CD14-positive monocyte (primary cell): ENCODE measurements at places on chromosomes 7 and 10. TPM values are rescaled to one million over a fixed set of nuclear protein-coding genes. Genes with fewer than 3 reads are reported as not detected.
A peak's percentile ranks its signal among the peaks of the same experiment; 100 is the strongest.

DNA sequence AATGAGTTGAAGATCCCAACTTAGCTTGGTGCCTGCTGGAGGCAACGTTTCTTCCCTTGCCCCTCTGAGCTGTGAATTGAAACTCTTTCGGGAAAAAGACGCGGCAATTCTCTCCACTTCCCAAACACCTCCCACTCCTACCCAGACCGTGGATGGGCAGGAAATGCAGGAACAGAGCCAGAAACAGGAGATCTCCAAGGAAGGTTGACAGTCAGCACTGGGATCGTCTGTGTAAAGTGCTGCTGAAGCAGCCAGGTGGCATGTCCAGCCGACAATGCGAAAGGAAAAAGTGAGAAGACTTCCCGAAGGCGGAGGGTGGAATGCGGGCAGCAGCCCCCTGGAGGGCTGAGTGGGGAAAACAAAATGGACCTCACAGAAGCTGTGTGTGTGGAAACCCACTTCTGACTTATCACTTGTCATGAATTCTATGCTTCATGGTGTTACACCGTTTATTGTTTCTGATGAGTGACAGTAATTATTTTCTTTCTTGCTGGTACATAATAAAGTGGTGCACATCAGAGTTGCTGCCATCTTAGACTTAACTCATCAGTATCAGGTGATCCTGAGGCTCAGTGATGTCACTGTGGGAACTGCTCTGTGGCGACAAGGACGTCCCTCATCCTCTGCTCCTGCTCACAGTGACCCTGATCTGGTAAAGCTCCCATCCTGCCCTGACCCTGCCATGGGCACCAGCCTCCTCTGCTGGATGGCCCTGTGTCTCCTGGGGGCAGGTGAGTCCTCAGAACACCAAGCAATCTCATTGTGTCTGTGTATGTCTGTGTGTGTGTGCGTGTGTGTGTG lies 220.5 kb upstream of the PRSS1 start:
- no peak for DNase-seq

GRCh38 chr7:110507832-110508231 lies 583.1 kb upstream of the LRRN3 start:
- no peak for DNase-seq

- DNase-seq: peak; percentile 68
These were observed 12.4 kb upstream of the JAZF1 start for GRCh38 chr7:28192786-28193585.

DNA sequence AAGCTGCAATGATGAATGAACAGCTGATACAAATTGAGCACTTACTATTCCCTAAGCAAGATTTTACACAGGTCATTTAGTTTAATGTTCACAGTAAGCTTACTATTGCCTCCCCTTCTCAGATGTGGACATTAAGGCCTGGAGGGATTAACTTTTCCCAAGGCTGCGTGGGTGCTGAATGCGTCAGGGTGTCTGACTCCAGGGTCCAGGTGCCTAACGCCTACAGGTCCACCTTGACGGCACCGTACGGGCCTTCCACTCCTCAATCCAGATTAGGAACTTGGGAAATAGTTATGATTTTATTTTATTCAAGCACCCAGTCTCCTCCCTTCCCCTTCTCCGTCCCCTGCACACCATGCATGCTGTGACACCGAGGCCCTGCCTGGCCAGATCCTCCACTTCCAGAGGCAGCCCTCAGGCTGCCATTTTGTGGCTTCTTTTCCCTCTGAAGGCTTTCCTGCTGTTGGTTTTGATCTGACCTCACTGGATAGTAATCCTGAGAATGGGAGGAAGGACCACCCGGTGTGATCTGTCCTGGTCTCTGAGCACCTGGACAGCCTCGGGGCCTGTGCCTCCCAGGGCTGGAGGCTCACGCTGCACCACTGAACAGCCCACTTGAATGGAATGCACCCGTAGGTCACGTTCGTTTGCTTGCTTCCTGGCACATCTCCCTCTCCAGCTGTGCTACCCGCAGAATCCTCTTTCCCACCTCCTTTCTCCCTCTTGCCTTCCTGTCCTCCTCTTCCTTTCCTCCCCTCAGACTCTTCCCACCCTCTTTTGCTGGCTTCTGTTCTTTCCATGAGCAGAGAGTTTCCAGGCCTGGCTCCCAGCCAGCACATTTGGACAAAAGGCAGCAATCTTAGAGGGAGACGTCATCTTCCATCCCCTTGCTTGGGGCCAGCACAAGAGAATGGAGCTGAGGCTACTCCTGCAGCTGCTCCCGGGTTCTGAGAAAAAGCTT lies 14.4 kb downstream of the DENND2A start:
- DNase-seq: no peak

DNA sequence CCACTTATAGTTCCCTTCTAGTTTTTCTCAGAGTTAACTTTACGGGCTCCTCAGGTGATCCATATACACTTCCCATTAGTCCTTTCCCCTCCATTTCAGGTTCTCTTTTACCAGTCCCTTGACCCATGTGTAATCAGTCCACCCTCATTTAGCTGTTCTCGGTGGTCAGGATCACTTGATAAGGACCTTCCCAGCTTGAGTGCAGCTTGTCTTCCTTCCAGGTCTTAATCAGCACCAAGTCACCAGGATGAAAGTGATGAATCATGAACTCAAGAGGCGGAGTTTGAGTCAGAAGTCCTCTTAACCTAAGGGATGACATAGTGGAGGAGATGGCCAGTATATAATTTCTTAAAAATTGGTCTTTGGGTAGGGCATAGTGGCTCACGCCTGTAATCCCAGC lies 63.1 kb upstream of the CNTNAP2 start:
- no peak for DNase-seq

DNA sequence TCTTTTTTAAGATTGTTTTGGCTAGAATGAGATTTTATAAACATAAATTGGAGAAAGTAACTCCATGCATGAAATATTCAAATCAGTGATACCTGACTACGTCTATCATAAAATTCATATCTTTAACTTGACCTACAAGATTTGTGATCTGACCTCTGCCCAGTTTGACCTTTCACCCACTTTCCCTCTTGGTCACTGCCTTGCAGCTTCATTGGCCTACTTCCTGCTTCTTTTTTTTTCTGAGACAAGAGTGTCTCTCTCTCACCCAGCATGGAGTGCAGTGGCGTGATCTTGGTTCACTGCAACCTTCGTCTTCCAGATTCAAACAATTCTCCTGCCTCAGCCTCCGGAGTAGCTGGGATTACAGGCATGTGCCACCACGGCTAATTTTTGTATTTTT lies 28.5 kb downstream of the TPST1 start:
- no peak for DNase-seq

DNA sequence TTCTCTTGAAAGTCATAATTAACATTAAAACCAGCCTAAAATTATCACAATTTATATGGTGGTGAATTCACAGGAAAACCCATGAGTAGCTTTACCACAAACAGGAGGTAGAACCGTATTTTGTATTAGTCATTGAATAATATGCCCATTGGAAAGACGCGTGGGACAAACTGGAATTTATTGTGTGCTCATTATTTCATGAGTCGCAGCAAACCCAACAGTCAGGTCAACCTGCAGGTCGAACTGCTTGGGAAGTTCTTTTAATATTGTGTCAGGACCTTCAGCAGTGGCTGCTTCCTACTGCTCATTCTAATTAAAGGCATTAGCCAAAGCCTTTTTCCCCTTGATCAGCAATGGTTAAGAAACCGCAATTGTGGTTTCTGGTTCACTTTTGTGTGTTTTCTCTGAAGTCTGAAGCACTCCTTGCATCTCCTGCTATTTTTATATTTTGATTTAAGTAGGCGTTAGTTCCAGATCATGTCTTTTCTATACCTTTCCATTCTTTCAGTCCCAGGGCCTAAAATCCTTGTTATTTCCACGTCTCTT lies 100.1 kb downstream of the RAB11FIP2 start:
- DNase-seq: no peak

- peak; percentile 83 for DNase-seq
These were observed 16.7 kb upstream of the CLIP2 start for GRCh38 chr7:74272305-74273038.

The TBXAS1 gene
- 298 TPM for polyA plus RNA-seq

- peak; percentile 63 for DNase-seq
These were observed 13.1 kb upstream of the CAMK2G start for GRCh38 chr10:73887294-73888039.

- no peak for DNase-seq
These were observed 64.1 kb downstream of the CTTNBP2 start for GRCh38 chr7:117808910-117809705.

DNA sequence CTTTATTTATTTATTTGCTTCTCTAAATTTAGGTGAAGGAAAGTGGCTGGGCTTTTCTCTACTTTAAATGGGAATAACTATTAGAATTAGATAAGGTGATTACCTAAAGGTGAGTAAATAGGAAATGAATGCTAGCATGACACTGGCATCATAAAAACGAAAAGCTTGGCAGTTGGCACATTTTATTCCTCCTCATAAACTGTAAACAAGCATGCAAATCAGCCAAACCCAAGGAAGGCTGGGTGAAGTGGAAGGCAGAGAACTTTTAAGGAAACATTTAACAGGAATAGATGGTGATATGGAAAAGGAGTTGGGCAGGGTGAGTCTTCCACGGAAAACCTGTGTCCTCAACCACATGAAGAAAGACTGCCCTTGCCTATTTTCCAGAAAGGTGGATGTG lies 669.1 kb downstream of the KCNMA1 start:
- no peak for DNase-seq

GRCh38 chr10:122019414-122019975 lies 30.5 kb downstream of the TACC2 start:
- DNase-seq: no peak

DNA sequence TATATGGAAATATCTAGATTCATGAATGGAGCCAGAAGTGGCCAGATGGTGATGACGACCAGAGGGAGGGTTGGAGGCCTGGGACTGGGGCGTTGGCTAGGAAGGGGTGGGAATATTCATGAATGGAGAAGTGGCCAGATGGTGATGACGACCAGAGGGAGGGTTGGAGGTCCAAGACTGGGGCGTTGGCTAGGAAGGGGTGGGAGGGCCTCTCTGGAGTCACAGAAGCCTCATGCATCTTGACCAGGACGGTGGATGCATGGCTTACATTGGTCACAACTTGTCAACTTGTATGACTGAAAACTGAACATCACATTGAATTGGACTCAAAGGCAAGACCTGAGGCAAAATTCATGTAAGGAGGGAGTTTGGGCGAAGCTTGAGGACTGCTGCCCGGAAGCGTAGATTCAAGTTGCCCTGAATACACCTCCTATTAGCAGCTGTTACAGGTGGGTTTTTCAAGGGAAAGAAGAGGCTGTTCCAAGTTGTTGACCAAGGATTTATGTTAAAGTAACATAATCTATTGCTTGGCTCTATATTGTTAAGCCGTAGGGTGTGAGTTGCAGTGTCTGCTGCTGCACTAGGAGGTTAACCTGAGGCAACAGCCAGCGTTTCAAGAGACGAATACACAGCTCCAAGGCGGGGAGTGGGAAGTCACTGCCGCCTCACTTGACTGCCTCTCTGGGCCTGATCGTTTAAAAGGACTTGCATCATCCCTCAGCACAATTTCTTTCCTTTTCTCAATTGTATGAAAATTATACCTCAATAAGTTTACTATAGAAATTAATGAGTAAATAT lies 55.1 kb upstream of the FAM20C start:
- DNase-seq: no peak

DNA sequence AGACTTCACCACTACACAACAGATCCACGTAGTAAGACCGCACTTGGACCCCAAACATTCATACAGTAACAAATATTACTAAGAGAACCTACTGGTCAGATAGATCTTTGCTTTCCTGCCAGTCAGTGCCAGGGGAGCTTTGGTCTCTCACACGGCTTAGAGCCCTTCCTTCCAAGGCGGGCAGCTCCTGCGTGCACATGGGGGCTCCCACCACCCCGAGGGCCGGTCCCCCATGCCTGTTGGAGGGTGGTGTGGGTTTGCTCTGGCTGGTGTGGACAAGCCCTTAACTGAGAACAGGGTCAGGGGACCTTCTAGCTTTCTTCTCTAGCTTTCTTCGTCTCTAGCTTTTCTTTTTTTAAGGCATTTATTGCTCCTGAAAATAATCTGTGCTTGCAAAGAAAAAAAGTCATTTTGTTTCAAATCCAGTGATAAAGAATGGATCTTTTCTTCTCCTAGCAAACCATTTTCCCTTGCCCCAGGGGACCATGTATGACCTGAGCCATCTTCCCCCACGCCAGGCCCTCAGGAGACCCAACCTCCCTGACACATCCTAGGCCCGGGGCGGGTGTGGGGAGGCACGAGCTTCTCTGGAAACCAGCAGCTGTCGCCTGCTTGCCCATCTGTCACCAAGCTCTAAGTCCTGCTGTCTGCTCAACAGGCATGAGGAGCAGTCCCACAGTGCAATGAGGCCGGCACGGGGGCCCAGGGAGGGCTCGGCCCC lies 591.1 kb downstream of the PTPRN2 start:
- no peak for DNase-seq

- DNase-seq: no peak
These were observed 21.4 kb upstream of the HELLS start for GRCh38 chr10:94524146-94524545.

DNA sequence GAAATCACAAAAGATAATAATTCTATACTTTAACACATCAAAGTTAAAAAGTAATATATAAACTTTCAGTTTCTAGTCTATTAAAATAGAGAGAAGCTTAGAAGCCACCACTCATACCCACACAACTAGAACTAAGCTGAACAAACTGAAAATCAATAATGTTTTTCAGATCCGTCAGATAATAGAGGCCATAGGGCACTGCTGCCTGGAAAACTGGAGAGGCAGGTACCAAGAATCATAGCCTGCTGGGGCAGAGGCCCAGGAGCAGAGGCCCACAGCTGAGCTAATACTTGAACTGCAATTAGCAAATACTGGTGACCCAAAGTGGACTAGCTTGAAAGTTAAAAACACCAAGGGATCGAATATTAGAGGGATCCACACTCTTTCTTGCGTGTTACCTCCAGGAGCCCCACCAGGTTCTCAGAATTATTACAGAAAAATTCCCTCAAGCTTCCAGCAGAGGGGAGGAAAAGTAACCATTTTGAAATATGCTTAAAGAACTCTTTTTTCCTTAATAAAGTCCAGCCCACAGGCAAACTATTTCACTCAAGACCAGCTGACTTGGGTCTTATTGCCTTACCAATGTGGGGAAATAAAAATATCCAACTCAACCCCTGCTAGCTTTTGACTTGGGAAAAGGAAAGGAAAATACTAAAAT lies 774.1 kb upstream of the IGFBP3 start:
- no peak for DNase-seq

DNA sequence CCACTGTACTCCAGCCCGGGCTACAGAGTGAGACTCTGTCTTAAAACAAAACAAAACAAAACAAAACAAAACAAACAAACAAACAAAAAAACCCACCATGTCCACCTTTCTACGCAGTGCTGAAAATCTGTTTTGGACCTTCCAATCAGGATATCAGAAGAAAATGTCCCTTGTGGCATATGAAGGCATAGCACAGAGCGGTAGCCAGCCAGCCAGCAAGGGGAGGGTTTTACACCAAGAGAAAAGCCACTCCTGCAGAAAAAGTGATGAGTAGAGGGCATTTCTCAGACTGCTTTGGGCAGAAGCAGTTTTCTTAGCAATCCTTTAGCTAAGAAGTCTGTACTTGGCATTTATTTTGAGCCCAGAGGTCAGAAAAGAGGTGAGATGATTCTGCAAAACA lies 612.2 kb downstream of the TYW1 start:
- no peak for DNase-seq

GRCh38 chr10:135132-135600 lies at the start of gene ZMYND11:
Gene ZMYND11, plus strand, starts transcription at chr10:135455. Its CDS starts 44,558 bp downstream, at chr10:180013.
- no peak for DNase-seq

The TEX47 gene
- not detected in 2 replicates for polyA plus RNA-seq

GRCh38 chr7:105578496-105578895 lies 2.8 kb downstream of the EFCAB10 start:
- DNase-seq: no peak

- no peak for DNase-seq
These were observed 50.4 kb downstream of the CPED1 start for GRCh38 chr7:121038717-121039509.

The AKR1C2 gene
- not detected for polyA plus RNA-seq
